D341Med (cell line): ENCODE measurements at places on chromosomes 7 and 10.

GRCh38 chr7:157753713-157754415 lies 417.1 kb downstream of the DNAJB6 start:
- DNase-seq = no peak

DNA sequence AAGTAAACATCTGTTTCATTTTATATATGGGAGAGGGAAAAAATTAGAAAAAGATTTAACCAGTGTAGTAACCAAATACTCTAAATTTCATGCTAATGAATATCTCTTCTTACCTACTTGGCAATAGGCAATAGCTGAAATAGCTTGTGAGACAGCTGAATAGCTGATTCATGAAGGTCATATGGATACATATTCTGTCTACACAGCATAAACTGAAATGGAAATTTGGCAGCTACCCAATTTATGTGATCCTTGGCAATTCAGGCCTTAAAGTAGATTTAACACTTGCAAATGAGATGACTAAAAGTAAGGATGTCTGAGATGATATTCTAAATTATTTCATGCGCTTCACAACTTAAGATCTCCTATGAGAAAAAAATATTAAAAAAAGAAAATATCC lies 261.2 kb upstream of the SEMA3A start:
- DNase-seq = no peak

DNA sequence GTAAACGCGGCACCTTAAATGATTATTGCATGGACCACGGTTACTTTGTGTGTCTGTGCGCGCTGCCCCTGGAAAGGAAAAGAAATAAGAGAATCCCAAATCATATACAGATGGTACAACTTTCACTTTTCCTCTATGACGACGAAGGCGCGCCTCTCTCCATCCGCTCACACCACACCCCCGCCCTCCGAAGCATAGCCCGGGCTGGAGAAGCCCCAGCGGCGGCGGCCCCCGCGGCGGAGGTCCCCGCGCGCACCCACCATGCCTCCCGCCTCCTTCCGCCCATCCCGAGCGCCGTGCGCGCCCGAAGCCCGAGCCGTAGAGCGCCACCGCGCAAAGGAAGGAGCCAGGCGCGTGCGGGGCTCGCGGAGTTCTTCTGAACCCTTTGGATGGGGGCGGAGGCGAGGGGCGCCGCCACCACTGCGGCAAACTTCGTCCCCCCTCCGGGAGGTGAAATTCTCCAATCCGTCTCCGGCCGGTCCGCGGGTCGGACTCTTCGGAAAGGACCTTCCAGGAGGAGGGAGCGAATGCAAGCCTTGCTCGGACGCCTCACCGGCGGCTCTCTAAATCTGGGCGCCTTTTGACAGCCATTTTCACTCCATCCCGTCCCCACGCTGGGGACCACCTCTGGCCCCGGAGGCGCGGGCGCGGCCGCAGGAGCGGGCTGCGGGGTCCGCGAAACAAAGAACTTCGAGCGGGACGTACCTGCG lies 588 bp downstream of the GLI3 start:
- DNase-seq = peak; percentile 59

DNA sequence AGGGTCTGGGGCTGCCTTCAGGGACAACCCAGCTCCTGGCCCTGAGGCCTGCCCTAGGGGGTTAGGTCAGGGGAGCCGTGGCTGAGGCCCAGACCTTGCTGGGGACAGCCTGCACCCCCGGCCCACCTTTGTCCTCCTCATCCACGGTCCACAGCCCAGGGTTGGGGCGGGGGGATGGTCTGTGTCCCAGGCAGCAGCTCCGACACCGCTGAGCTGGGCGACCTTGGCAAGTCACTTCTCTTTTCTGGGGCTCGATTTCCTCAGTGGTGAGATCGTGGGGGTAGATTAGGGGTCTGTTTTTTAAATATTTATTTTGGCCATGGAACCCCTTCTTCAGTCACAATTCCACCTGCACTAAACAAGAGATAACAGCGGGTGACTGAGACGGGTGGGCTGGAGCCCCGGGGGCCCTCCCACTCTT lies 30.9 kb downstream of the DNAJB12 start:
- DNase-seq = no peak

GRCh38 chr7:159056737-159057136 lies 87.9 kb downstream of the VIPR2 start:
- DNase-seq = no peak

- DNase-seq = no peak
These were observed 547.9 kb upstream of the FOXK1 start for GRCh38 chr7:4134204-4134603.

GRCh38 chr7:117951691-117952280 lies 78.5 kb upstream of the CTTNBP2 start:
- no peak for DNase-seq

DNA sequence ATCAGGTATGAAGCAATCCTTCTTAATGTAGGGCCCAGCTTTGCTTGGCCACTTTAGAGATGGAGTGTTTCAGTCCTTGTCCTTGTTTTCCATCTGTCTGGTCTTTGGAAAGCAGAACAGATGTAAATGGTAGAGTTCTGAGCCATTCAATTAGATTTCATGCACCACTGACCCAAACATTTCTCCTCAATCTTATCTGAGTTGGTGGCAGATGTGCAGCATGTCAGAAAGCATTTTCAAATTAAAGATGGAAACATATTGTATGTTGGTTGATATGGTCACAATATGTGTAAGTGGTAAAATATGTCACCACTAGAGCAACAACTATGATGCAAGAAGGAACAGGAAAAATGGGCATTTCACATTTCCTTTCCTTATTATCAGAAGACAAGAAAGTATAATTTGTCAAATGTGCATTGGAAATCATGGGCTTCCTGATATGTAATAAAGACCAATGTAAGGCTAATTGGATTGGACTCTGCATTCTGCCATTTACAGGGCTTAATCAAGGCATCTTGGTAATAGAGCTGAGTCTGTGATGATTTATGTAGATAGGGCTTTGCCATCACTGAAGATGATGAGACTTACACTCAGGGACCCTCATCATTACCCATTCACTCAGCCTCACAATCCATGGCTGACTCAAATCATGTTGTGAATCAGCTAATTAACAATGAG lies 750.7 kb downstream of the NRG3 start:
- DNase-seq = no peak

DNA sequence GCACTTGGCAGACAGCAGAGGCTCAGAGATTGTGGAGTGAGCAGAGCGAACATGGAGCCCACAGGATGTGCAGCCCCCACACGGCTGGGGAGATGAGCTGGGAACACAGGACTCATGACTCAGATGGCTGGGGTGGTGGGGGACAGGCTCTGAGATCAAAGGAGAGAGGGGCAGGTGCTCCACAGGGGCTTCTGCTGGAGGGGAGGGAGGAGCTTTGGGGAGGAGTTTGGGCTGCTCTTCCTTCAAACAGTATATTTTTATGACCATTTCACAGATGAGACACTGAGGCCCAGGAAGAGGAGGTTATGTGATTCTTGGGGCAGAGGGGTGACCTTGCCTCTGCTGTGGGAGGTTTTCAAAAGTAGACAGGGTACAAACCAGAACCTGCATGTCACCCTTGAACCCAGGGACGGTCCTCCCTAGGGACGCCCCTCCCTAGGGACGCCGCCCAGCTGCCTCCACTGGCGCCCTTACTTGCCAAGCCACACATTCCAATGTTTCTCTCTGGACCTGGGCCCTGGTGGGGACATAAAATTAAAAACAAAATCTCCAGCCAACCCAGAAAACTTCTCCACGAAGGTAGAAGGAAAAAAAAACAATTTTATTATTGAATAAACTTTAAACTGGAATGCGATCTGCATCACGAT lies 981 bp upstream of the CRYGN start:
- DNase-seq = no peak

- DNase-seq = peak; percentile 44
These were observed 897.8 kb downstream of the CNTNAP2 start for GRCh38 chr7:147014286-147014955.

GRCh38 chr7:74376256-74377036 lies 77.3 kb upstream of the GTF2IRD1 start:
- DNase-seq = no peak

DNA sequence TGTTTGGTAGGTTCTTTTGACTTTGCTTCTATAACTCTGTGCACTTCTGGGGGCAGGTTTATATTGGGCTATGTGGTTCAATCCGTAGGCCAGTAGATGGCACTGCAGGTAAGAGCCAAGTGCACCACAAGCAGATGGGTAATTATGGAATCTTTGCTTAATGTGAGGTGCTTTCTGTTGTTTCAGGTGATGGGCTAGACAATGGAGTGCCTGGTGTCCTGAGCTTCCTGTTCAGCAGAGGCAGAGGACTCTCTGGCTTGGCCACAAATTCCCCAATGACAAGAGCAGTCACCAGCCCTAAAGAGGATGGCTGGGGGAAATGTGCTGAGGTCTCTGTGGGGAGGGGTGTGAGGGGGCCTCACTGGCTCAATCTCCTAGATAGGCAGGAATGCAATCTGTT lies 455.0 kb downstream of the CCSER2 start:
- peak; percentile 53 for DNase-seq

GRCh38 chr10:70514591-70514990 lies 36.0 kb downstream of the PALD1 start:
- no peak for DNase-seq

GRCh38 chr7:149773446-149774236 lies at the start of gene ZNF467:
Gene ZNF467, minus strand, starts transcription at chr7:149773588. Its CDS starts 2,556 bp downstream, at chr7:149771032.
- DNase-seq = peak; percentile 73

DNA sequence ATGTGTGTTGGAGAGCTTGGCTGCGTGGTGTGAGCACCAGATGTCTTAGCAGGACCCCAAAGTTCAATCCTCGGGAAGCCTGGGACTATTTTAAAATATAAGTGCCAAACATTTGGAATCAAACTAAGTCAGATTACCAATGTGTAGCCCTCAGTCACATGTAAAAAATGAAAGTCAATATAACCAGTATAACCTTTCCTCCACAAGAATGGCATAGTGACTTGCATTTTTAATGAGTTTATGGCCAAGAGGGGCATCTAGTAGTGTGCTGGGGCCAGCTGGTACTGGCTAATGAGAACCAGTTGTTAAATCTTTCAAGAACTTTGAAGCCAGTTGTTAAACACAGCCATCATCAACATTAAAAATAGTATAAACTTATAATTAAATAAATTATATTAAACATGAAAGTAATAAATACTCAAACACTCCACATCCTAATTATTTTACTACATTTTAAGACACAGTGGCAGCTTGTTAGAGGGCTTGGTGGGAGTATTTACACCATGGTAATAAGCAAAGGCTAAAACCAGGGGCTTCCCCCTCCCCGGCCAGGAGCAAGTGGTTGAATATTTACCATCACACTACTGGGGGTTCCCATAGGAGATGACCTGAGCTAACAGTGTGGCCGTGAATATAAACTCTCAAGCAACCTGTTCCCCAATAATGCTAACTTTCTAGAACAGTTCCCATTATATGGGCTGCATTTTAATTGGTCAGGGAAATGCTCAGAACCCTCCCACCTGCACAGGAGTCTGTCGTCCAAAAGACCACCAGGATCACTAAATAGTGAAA lies 7.9 kb upstream of the FAM170B start:
- no peak for DNase-seq

DNA sequence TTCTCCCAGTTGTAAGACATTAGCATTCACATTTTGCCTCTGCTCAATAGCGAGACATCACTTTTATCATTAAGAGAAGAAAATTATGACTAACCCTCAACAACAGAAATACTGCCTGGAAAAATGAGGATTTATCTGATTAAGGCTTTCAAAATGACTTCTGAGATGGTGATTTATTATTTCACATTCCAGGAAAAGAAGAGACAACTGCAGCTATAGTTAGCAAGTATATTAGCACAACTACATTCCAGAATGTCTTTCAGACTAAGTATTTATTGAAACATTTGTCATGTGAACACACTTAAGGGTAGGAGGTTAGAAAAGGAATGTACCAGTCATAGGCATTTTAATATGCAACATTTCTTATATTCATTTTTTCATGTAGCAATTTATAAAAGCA lies 162.0 kb downstream of the IQUB start:
- DNase-seq = no peak

GRCh38 chr10:106746868-106747267 lies 417.6 kb downstream of the SORCS1 start:
- DNase-seq = no peak

DNA sequence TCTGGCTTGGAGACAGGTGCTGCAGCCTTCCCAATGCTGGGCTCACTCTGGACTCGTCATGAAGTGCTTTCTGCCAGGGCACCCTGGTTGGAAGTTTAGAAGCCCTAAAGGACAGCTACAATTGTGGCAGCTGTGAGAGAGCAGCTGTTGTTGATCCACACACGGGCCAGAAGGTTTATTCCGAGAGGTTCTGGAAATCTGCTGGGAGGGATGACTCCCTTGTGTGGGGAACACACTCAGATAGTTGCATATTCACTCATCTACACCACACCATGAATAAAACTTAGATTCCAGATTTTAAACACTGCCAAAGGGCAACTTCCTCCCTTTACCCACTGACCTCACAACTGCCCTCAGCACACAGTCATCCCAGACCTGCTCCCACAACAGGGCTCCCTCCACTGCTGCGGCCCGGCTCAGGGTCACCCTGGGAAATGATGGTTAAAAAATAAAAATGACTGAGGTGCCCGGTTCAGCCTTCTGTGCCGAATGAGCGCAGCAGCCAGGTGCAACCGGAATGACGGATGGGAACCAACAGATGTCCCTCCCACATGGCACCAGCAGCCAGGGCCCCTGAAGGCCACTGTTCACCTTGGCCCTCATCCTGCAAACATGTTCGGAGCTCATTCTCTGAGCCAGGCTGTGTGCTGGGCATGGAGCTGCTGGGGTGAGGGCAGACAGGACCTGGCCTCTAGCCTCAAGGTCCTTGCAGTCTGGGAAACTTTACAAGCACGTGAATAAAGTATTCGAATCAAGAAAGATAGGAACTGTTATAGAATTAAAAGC lies 40.2 kb downstream of the ASB13 start:
- DNase-seq = no peak

GRCh38 chr7:22587322-22587721 lies 87.3 kb upstream of the STEAP1B start:
- no peak for DNase-seq

GRCh38 chr7:27362026-27362425 lies 119.4 kb downstream of the EVX1 start:
- DNase-seq = no peak

- no peak for DNase-seq
These were observed 273.5 kb downstream of the KLF6 start for GRCh38 chr10:3511483-3511882.

GRCh38 chr10:64385355-64385754 lies 864.2 kb downstream of the REEP3 start:
- no peak for DNase-seq

- DNase-seq = no peak
These were observed 17.1 kb upstream of the CPA1 start for GRCh38 chr7:130363026-130363847.

GRCh38 chr10:49655099-49655498 lies 24.4 kb upstream of the C10orf53 start:
- peak; percentile 24 for DNase-seq

GRCh38 chr10:3402187-3402751 lies 229.7 kb upstream of the PITRM1 start:
- no peak for DNase-seq
